Stimulated activated CD8-positive, alpha-beta memory T cell treated with anti-CD3 and anti-CD28 coated beads, Interleukin-4, amount 100 ng/mL, for 1 hour (primary cell): ENCODE measurements at places on chromosomes 7 and 10.
A peak's percentile ranks its signal among the peaks of the same experiment; 100 is the strongest.

- DNase-seq, result no peak
These were observed 162.8 kb downstream of the CYP26A1 start for GRCh38 chr10:93236393-93237040.

GRCh38 chr7:3154881-3155494, 111.3 kb upstream of the CARD11 start:
- DNase-seq, result peak; percentile 18

GRCh38 chr7:47039089-47039648, 542.7 kb downstream of the TNS3 start:
- DNase-seq, result no peak

DNA sequence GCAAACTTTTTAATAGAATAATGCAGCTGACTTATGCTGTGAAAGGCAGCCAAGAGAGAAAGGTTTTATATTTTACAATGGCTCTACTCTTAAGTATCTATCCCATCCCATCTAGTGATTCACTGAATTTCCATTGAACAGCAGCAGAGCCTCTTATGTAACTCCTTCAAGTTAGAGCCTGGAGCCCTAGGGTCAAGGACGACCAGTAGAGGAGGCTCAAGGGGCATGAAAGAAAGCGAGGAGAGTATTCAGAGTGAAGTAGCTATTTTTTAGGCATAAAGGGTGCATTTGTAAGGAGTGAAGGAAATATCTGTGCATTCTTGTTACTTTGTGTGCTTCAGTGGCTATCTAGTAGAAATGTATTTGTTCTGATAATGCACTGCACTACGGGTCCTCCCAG, 180.2 kb upstream of the TPK1 start:
- no peak for DNase-seq

DNA sequence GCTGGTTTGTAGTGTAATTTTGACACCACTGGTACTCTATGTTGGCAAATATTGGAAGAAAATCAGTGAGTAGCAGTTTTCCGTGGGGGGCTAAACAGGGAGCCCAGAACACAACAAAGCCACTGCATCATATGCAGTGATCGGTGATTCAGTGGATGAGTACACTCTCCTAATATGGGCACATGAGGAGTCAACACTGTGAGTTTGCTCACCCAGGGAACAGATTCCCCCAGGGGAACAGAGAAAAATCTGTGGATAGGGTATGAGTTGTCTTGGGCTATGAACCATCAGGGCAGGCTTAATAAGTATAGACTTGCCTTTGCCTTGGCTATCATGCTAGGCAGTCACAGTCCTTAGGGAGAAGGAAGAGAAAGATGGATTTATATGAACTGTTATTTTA, 227.7 kb upstream of the SEMA3E start:
- no peak for DNase-seq
